ENCODE measurements at places on chromosomes 4 and X.

DNA sequence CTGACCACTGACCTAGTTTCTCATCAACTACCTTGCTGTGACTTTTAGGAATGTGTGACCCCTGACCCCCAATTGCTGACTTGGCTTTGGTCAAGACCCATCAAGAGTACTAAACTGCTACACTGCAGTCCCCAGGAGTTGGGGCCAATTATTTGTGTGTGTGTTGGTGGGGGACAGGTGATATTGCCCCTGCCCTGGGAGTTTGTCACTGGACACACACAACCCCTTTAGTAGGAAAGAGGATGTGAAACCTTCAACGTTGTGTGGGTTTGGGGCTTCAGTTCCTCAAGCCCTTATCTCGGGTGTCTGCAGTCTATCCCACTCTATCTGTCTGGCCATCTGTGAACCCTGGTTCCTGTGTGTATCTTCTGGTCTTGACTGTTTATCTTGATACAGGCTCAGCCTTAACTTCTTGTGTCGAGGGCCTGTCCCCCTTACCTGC, 6.5 kb downstream of the SASH3 start:
- DNase-seq: no peak

DNA sequence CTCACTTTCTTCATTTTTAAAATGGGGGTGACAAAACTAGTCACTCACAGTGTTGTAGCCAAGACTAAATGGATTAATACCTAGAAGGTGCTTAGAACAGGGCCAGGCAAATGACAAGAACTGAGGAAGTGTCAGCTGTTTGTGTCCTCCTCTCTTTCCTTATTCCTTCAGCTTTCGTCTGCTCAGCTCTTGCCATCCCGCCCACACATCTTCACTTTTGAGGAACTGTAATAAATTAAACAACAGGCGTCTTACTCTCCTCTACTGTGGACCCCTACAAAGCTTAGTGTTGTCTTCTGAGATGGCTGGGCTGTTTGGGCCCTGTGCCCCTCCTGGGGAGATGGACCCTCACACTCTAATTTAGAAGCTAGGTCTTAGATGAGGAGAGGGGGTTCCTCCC, 2.7 kb downstream of the HPSE start:
- no peak for DNase-seq

DNA sequence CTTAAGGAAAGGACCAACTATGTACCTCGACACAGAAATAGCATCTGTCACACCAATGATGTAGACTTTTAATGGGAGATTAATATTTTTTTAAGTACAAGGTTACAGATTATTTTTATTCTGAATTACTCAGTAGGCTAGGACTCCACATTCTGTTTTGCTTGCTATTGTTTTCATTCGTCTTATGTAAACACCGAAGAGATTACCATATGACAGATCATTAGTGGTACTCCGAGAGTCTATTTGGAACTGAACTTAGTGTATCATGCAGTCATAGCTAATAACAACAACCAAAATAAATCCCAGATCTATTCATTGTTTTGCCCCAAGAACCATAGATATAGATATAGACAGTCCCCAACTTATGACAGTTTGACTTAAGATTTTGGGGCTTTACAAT, 139.7 kb upstream of the SPRY1 start:
- DNase-seq: no peak

DNA sequence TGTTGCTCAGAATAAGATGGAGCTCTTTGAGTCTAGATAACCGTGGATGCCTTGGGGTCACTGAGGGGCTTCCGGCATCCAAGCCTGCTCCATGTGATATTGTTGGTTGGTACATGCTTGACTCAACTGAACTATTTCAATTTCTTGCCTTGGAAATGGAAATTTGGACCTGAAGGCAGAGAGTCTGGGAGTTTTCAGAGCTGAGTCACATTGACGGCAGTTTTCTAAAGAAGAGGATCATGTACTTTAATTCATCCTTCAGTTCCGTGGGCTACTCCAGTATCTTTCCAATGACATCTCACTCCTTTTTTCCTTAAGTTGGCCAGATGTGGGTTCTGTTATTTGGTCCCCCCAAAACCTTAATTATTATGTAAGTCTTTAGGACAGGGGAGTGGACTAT, 100.5 kb downstream of the MFAP3L start:
- DNase-seq: no peak

DNA sequence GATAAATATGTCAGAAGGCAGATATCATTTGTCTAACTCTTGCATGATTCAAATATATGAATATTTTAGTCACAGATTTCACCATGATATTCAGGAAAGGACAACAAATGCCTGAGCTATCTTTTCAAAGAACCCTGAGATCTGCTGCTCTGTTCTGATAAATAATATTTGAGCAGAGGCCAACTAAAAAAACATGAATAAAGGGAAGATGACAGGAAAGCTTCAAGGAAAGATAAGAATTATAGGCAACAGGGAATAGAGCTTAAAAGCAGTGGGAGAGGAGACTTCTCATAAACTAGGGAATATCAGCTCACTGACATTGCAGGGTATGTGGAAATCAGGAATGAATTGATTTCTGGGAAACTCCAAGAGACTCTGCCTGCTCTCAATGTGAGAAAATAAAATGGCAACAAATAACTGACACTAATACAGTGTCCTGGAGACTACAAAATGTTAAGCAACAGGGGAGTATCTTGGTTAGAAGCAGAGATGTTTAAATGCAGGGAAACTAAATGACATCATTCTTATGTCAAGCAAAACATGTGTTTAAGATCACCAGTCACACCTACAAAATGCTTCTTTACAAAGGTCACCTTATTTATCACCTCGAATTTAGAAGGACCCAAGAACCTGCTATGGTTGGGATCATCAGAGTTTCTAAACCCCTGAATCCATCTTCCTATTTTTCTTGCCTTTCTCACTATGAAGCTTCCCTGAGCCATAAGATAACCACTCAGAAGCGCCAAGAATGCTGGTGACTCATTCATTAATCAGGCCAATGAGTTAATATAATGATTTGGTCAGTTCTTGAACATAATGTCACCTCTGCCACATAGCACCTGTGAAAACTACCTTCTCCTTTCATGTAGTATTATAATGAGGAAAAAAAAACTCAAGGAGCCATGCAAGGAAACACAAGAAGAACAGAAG, 78.1 kb downstream of the NDST3 start:
- no peak for DNase-seq

GRCh38 chrX:112147206-112147605, 64.6 kb upstream of the TRPC5 start:
- peak; percentile 30 for DNase-seq

DNA sequence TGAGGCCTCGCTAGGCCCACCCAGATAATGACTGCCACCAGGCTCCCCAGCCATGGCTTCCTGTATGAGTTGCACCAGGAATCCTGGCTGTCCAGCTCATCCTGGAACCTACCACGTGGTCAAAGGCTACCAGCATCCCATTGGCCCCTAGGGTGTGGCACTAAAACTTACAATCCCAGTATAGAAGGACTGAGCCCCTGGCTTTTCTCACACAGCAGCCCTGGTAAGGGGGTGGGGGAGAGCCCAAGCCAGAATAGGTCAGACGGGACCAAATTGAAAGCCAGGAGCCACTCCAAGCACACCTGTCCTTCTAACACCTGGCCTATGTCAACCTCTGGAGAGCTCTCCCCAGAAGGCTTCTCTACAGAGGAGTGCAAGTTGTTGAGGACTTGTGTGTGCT, 269.3 kb upstream of the AGTR2 start:
- DNase-seq: no peak

- no peak for DNase-seq
Measured at GRCh38 chr4:119165767-119166166, 30.1 kb downstream of the MYOZ2 start.

DNA sequence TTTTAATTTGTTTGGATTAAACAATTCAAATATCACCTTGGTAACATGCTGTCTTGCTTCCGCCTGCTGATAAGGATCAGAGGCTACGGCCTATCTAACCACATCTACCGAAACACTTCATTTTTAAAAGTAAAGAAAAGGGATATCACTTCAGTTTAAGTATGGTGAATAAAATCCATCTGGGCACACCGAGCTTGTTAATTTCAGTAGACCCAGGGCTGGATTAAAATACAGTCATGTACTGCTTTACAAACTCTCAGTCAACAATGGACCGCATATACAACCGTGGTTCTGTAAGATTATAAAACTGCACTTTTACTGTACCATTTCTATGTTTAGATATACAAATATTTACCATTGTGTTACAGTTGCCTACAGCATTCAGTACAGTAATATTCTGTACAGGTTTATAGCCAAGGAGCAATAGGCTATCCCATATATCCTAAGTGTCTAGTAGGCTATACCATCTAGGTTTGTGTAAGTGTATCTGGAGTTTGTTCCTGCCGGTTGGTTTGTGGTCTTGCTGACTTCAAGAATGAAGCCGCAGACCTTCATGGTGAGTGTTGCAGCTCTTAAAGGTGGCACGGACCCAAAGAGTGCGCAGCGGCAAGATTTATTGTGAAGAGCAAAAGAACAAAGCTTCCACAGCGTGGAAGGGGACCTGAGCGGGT, 40.0 kb downstream of the SEPTIN11 start:
- no peak for DNase-seq

DNA sequence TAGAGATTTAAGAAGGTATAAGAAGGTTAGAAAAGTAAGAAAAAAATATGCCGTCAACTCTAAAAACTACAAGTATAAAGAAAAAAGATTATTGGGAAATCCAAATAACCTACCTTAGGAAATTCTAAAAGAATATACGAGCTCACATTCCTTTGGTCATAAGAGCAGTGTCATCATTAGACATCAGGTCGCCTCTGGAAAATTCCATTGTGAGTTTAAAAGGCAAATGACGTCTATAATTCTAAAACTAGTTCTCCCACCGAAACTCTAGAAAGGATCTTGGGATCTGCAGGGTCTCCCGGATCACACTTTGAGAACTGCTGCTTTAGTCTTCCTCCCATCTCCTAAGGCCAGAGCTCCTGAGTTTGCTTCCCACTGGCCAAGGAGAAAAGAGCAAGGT, 518 bp upstream of the SAT1 start:
- no peak for DNase-seq

GRCh38 chr4:74734995-74735394, 59.3 kb downstream of the BTC start:
- no peak for DNase-seq

DNA sequence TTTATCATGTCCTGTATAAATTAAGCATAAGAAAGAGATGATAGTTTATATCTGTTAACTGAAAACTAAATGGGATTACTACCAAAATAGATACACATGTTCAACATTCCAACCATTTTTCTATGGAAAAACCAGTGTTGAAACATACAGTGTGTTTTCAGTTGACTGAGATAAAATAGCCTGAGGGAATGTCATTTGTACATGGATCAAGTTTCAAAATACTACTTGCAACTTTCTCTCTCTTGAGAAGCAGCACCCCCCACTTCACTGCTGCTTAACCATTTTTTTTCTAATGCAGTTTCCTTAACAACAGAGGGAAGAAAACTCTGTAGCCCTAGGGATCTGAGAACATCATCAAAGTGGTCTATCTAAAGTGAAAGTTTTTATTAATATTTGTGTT, 70.8 kb downstream of the NPNT start:
- DNase-seq: peak; percentile 74

GRCh38 chrX:122517786-122518185, 666.3 kb upstream of the GRIA3 start:
- no peak for DNase-seq

DNA sequence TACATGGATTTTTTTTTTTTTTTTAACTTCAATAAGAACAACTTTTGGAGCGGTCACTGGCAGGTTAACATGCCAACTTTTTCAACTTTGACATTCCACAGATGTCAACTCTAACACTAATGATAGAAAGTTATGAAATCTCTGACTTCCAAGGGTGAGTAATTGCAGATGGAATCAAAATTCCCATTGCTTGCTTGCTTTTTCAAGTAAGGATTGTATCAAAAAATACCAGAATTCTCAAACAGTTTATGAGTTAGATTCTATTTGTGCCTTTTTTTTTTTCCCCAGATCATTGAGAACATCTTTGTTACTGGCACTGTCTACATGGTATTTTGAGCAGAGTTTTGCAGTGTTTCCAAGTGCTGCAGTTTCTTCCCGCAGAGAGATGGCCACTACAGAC, 50.3 kb upstream of the OTUD4 start:
- peak; percentile 57 for DNase-seq

DNA sequence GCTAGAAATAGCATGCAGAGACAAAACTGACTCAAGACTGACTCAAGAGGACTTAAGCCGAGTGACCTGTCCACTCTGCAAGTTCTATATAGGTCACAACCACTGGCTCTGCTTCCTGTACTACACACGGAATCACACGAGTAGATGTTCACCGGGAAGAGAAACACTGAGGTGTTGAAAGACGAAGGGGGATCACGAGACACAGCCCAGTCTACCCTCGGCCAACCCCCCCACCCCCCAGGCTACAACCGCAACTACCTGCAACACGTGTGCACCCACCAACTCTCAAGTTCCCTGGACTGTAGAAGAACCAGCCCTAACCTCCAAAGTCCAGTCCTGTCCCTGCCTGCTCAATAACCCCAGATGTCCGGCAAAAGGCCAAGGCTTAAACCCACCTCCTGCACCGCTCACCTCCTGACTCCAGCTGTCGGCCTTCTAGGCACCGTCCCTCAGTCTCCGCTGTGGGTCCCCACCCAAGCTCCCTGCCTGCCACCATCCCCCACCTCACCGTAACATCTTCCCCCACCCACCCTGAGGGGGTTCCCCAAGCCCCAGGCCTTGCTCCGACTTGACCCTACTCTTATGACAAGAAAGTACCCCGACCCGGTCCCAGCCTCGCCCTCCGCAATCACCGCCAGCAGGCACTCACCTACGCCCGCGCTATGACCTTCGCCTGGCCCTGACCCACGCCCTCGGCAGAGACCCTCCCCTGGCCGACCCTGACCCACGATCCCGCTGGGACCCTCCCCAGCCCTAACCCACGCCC, 739 bp downstream of the GAK start:
- peak; percentile 69 for DNase-seq

DNA sequence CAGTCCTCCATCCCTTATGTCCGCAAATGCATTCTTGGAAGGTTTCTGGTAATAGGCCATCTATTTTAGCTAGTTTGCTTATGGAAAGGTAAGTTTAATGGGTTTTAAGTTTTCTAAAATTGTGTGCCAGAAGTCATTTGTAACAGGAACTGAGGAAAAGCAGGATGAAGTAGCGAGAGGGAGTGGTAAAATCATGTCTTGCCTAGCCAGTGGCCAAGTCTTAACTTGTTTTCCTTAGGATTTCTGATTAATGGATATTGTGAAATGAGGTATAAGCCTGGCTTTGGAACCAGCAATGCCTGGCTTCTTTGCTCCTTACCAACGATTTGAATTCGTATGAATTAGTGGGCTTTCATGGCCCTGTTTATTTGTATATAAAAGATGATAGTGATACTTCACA, 7.3 kb downstream of the SEC24B start:
- no peak for DNase-seq

DNA sequence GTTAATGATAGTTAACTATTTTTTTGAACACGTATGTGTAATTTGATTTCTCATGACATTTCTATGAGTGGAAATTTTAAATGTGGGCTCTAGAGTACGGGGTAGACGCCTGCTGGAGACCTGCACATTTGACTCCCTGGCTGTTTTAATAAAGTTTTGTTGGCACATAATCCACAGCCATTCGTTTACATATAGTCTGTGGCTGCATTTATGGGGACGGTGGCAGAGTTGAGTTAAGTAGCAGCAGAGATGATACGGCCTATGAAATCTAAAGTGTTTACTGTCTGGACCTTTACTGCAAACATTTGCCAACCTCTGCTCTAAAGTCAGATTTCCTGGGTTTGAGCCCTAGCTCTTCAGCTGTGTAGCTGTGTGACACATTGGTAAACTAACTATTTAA, 118.8 kb downstream of the CHRNA9 start:
- no peak for DNase-seq
